ENCODE measurements at places on chromosomes 12 and 14. TPM values are rescaled to one million over a fixed set of nuclear protein-coding genes. Genes with fewer than 3 reads are reported as not detected.

The CLEC2A gene
- not detected for total RNA-seq

DNA sequence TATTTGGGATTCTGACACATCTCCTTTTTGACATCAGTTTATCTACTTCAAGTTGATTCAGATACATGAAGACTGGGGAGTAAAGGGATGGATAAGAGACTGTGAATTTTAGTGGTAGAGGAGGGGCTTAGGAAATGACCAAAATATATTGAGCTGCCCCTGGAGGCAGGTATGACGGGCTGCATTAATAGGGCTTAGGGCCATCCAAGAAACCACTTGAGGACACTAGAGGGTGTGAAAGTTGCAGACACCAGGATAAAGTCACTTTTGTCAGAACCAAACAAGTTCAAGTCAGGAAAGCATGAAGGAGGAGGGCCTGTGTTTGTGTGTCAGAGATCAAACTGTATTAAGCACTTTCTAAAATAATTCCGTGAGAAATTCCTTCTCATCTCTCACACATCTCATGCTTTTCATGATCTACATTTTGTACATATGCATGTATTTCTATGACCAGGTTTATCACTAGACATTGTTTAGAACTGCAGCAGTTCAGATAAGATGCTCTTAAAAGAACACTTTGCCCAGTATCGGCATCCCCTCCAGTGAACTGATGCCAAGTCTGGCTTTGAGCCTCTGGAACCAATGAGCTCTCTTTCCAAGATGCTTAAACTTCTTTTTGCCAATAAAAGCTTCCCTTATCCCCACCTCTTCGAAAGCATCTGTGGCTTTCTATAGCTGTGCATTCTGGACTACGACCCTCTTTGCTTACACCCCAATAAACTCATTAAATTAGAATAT is 136.9 kb downstream of the SLC38A1 start:
- no peak for DNase-seq

The TMTC1 gene
- 42.0 TPM for total RNA-seq

DNA sequence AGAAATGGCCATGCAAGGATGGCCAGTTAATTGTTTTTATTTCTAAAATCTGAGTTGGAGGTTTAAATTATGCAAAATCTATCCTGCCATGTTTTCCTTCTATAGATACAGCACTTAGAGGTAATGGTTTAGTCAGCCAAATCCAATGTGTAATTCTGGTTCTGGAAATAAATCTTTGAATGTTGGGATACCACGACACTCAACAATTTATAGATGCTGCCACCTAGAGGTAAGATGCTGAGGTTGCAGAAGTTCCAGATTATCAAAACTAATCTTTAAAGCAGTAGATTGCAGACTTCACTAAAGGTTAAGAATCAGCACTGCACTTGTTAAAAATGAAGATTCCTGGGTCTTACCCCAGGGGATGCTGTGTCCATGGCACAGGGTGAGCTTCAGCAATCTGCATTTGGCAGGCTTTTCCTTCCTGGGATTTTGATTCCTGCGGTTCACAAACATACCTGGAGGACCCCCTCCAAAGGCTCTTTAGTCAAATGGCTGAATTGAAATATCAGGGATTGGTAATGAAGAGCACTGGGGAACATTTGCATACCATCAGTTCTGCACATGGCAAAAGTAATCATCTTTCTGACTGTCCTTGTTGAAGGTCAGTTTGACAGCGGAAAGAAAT is 53.4 kb upstream of the ANO4 start:
- no peak for DNase-seq

GRCh38 chr12:42182394-42182793 is 37.7 kb upstream of the GXYLT1 start:
- DNase-seq = no peak

DNA sequence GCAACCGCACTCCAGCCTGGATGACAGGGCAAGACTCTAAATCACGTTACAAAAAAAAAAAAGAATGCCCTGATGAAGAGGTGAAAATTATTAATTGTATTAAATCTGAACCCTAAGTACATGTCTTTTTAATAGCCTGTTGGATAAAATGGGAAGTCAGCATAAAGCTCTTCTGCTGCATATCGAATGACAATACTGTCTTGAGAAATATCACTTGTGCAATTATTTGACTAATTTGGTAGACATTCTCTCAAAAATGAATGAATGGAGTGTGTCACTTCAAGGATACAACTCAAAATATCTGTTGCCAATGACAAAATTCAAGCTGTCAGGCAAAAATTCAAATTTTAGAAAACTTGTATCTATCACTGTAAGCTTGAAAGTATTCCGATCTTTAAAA is 38.9 kb downstream of the DNAI7 start:
- no peak for DNase-seq

DNA sequence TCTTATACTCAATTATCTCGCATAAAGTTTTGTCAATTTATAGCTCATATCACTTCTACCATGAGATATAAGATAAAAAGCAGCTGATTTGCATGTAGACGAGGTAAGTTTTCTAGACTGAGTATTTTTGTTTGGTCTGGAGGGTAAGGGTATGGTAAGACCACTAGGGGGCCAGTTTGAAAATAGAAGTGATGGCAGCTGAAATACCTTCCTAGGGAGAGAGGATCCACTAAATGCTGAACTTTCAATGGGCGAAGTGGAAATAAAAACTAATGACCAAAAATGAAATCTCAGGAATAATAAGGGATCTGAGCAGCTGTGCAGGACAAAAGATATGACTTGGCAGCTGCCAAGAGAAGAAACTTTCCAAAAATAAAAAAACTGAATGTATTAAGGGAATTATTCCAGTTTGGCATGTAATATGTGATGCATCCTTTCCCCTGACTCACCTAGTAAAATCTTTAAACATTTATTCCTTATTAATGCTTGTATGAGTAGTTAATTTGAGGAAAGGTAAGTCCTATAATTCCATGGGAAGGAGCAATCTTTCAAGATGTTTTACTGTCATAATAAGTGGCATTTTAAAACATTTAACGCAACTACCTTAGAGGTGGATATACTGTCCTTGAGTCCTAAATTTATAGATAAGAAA is 754.5 kb downstream of the C12orf50 start:
- DNase-seq = no peak

DNA sequence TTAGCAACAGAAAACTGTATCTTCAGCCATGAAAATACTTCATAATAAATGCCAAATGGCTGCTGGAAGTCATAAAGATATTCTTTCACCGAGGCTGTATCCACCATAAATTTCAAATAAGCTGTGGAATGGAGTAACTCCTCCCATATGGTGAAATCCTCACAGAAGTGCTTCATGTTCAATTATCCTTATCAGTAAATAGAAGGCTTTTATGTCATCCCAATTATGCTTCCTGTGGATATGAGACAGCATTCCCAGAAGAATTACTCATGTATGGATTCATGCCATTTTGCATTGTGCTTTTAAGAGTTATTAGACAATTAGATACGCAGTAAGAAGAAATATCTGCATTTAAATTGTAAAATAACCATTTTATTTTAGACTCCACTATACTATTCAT is 99.0 kb downstream of the RTN1 start:
- no peak for DNase-seq

The ART4 gene
- total RNA-seq = 0.44 TPM

DNA sequence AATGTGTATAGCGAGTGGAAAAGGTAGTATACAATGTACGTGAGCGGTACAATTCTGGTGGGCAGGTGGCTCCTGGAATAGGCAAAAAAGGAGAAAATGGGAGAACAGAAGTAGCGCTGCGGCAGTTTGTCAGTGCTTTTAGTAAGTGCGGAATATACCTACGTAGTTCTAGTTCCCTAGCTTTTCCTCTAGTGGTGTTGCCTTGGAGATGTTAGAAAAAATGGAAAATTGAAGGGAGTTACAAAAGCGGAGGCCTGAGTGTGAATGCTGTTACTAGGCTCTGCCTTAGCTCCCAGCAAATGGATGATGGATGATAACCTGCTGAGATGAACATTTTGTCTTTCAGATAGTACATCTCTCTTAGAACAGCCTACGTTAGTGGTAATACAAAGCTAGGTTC is 1.1 kb downstream of the TTC8 start:
- no peak for DNase-seq

DNA sequence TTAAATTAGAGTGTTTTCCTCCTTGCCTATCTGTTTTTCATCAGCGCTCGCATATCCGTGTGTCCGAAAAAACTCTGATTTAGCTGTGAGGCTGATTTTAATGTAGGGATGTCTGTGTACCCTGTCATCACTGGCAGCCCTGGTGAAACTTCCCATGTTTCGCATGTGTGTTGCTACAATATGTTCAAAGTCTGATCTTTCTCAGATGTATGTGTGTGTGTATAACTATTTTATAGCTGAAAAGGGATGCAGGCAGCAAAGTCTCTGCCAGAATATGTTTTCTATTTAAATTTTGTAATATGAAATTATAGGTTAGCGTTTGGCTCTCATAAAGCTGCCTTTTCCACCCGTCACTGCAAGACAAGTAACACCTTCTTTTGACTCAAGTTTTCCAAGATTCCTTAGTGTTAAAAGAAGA is 154.8 kb downstream of the TMTC2 start:
- no peak for DNase-seq

GRCh38 chr12:45756666-45757065 is 27.2 kb downstream of the ARID2 start:
- no peak for DNase-seq

The CYP27B1 gene
- total RNA-seq = not detected

GRCh38 chr14:101410126-101410525 is 151.2 kb upstream of the DIO3 start:
- no peak for DNase-seq

DNA sequence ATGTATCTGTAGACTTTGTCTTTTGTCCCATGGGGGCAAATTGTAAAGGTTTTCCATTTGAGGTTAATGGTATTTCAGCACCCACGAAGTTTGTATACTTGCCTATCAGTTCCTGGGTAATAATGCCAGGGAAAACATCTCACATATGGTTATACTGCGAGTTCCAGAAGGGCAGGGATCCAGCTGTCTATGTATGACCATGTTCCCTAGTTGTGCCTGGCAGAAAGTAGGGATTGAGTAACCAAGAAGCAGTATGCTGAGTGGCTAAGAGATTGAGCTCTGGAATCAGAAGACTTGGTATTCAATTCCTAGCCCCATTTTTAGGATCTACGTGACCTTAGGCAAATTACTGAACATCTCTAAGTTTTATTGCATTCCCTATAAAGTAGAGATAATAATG is 173.2 kb upstream of the PWP1 start:
- DNase-seq = no peak

GRCh38 chr12:103632554-103633216 is 45.6 kb downstream of the STAB2 start:
- DNase-seq = no peak

The OR4E2 gene
- not detected for total RNA-seq

The BTBD6 gene
- 85.9 TPM for total RNA-seq

GRCh38 chr12:79547044-79547734 is 143.6 kb downstream of the PAWR start:
- DNase-seq = no peak

DNA sequence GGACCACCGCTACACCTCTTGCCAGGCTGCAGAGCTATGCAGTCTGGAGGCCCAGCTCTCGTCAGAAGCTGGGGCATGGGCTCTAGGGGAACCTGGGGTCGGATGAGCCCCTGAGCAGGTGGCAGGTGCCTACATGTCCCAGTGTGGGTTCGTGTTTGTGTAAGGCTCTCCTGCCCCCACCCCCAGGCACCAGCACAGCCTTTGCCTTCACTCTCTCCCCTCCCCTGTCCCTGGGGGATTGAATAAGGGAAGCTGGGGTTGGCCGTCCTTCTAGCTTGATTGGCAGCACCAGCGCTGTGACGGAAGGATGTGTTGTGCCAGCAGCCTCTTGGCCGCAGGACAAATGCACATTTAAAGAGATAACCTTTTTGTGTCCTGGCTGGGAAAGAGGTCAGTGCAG is 34.8 kb upstream of the TSPAN9 start:
- peak; percentile 75 for DNase-seq

The POTEG gene
- total RNA-seq = not detected

DNA sequence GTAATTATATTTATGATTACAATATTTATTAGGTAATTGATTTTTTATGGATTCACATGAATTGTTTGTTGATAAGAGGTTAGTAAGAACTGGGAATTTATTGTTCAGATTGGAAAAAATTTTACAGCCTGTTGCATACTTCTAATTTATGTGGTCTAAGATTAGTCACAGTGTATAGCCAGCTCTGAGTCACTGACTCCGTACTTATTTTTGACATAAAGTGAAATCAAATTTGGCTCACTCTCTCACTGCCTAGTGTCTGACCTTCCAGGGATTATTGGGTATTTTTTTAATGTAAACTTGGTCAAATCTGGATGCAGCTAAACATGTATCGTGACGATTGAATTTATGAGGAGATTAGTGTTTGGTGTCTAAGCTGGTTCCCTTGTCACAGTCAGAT is 109.3 kb downstream of the PTPRQ start:
- DNase-seq = no peak

The IRAK3 gene
- total RNA-seq = 7.8 TPM

GRCh38 chr12:22494319-22494718 is 50.0 kb downstream of the C2CD5 start:
- no peak for DNase-seq

DNA sequence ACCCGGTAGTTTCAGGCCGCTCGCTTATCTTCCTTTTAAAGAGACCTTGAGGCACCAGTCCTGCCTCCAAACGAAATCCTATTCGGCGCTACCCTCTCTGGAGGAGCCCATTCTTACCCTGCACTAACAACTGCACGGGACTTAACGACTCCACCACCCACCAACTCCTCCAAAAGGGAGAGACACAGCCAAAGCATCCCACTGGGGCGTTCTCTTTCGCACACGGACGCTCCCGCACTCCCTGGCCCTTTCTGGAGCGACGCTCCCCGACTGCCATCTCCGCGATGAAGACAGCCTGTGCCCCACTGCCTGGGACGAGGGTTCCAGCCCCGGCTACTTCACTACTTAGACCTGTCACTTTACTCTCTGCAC is 650 bp downstream of the GALC start:
- no peak for DNase-seq

GRCh38 chr14:89660166-89660565 is 243.1 kb upstream of the FOXN3 start:
- DNase-seq = peak; percentile 52

GRCh38 chr14:68606644-68607043 is 186.2 kb downstream of the ZFP36L1 start:
- no peak for DNase-seq

The TSHR gene
- not detected for total RNA-seq

- no peak for DNase-seq
These were observed 3.3 kb upstream of the IAPP start for GRCh38 chr12:21369141-21369980.

- no peak for DNase-seq
These were observed 103.5 kb upstream of the FRMD6 start for GRCh38 chr14:51548187-51548586.

- no peak for DNase-seq
These were observed 9.0 kb downstream of the TUBA1C start for GRCh38 chr12:49273726-49274395.

All from gastrocnemius medialis (tissue), 4 donors.